ENCODE measurements at places on chromosomes 3 and 15.

DNA sequence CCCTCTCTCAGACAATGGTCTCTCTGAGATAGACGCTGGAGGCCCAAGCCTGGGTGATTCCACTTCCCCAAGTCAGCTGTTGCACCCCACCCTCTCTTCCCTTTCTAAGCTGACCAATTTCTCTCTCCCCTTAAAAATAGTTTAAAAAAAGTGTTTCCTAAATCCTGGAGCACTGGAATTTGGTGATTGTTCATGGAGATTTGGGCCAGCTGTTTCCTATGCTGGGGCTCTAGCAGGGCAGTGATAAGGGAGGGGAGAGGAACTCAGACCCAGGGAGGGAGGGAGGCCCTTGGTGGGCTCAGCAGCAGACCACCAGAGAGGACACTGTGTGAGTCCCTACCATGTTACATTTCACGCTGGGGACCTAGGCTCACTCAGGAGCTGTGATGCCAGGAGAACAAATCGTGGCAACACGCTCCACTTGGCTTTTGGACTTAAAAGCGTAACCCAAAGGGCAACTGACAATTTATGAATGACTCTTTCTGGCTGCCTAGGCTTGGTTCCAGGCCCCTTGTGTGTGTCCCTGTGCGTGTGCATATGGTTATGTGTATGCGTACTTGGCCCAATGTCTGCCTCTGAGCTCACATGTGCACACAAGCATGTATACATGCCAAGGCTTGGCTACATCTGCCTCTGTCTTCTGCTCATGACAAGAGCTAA, 59.8 kb upstream of the INSYN1 start:
- no peak for DNase-seq

DNA sequence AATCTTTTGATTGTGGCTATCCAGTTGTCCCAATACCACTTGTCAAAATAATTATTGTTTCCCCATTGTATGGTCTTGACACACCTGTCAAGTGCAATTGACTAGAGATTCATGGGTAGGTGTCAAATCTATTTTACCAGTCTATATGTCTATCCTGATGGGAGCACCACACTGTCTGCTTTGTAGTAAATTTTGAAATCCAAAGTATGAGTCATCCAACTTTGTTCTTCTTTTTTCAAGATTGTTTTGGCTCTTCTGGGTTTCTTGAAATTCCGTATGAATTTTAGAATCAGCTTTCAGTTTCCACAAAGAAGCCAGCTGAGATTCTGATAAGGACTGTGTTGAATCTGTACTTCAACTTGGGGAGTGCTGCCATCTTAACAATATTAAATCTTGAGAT, 71.9 kb downstream of the CSNK1G1 start:
- no peak for DNase-seq

- DNase-seq = no peak
Observed at GRCh38 chr3:115666081-115666480, 42.8 kb downstream of the GAP43 start.

DNA sequence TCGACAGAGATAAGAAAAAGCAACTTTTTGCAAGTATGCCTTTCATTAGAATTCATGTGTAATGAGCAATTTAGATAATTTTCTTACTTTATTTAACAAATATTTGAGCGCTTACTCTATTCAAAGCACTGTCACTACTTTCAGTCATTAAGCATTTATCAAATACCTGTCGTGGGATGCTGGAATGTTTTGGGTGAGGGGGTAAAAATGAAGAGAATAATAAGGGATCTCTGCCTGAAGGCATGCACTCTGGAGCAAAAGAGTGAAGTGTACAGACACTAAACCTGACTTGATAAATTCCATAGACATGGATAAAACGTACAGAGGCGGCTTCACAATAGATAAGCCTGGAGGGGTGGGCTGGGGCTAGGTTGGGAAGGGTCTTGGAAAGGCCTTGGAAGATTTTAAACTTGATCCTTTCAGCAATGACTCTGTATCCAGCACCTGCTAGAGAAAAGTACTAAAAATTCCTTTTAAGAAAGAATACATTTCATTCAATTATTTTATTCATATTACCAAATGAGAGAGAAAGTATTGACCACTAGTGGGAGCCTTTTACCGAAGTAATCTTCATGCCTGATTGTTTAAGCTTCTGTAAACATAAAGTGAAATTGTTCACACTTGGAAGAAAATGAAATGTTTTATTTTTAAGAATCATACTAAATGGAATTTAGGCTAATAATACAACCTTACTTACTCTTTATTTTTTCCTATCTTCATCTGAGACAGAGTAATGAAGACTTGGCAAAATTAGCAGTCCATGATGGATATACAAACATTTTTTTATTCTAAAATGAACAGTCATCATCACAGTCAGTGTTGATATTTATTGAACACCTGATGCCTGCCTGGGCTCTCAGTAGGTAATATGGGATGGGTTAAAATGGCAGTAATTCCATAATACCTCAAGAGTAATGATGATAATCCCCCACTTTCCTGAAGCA, 113.2 kb downstream of the PPP2R3A start:
- DNase-seq = no peak

GRCh38 chr3:70770650-70771049, 458.2 kb upstream of the MDFIC2 start:
- DNase-seq = no peak

Measured in right lobe of liver (tissue), 6 donors.